ENCODE measurements at places on chromosomes 2 and 18. TPM values are rescaled to one million over a fixed set of nuclear protein-coding genes. Genes with fewer than 3 reads are reported as not detected.

The SERPINB11 gene
- not detected for total RNA-seq

GRCh38 chr2:171957061-171957460 lies 34.8 kb downstream of the HAT1 start:
- DNase-seq = no peak
- no peak overlapping the region for H3K27ac ChIP-seq
- H3K4me1 ChIP-seq = peaks cover 5% of the 10 kb centered on the region

- H3K36me3 ChIP-seq = no peaks in the 10 kb centered on the region
- no peaks in the 10 kb centered on the region for H3K4me1 ChIP-seq
- no peak overlapping the region for H3K4me3 ChIP-seq
- no peak overlapping the region for H3K27ac ChIP-seq
- peak; percentile 34 for DNase-seq
- H3K27me3 ChIP-seq = no peaks in the 10 kb centered on the region
Measured at GRCh38 chr2:210086292-210086691, 83.9 kb downstream of the RPE start.

DNA sequence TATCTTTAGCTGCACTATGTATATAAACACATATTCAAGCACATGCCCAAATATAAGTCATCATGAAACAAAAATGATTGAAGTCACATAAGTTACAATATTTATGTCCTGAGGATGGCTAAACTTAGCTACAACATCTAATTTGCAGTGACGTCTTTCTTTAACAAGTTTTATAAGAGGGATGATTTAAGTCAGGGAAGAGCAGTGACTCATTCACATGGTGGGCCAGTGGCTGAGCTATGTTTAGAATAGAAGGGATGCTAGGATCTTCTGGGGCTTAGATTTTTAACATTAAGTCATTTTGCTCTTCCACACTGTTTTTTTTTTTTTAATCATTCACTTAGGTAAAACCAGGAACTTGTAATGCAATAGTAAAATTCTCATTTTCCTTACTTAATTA lies 22.3 kb downstream of the ADCYAP1 start:
- DNase-seq = peak; percentile 36
- no peak overlapping the region for H3K27ac ChIP-seq
- no peaks in the 10 kb centered on the region for H3K36me3 ChIP-seq
- no peaks in the 10 kb centered on the region for H3K4me1 ChIP-seq
- no peak overlapping the region for H3K4me3 ChIP-seq

- H3K27ac ChIP-seq = no peak overlapping the region
- peaks cover 41% of the 10 kb centered on the region for H3K4me1 ChIP-seq
- H3K27me3 ChIP-seq = no peaks in the 10 kb centered on the region
- no peak for DNase-seq
Measured at GRCh38 chr2:47079515-47080412, 75.3 kb downstream of the STPG4 start.

- no peaks in the 10 kb centered on the region for H3K27me3 ChIP-seq
- peaks cover 4% of the 10 kb centered on the region for H3K4me1 ChIP-seq
- peaks cover 2% of the 10 kb centered on the region for H3K36me3 ChIP-seq
- H3K27ac ChIP-seq = no peak overlapping the region
- H3K4me3 ChIP-seq = no peak overlapping the region
Measured at GRCh38 chr2:65018141-65018582, 29.0 kb downstream of the SLC1A4 start.
